ENCODE measurements at places on chromosomes 7 and 10. TPM values are rescaled to one million over a fixed set of nuclear protein-coding genes. Genes with fewer than 3 reads are reported as not detected.
A peak's percentile ranks its signal among the peaks of the same experiment; 100 is the strongest.

- no peak for DNase-seq
Observed at GRCh38 chr7:129882531-129882930, 70.2 kb downstream of the UBE2H start.

GRCh38 chr7:155762655-155763054 lies 49.6 kb downstream of the SHH start:
- DNase-seq, result no peak

DNA sequence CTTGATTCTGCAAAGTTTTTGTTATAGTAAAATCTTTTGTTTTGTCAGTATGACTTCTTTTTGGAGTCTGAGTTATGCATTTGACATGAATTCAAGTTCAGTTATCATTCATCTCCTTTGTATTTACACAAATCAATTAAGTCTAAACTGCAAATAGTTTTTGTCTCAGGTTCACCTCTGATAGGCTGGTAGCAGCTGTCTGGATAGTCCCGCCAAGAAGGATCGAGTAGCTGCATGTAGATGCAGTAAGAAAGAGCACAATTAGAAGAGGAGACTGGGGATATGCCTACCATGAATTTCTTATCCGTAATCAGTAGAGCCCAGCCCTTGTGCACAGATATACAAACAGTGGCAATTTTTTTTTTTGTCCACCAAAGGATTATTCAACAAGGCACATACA lies 392.5 kb upstream of the ETV1 start:
- DNase-seq, result no peak

GRCh38 chr7:97075928-97076327 lies 41.6 kb upstream of the SDHAF3 start:
- no peak for DNase-seq

DNA sequence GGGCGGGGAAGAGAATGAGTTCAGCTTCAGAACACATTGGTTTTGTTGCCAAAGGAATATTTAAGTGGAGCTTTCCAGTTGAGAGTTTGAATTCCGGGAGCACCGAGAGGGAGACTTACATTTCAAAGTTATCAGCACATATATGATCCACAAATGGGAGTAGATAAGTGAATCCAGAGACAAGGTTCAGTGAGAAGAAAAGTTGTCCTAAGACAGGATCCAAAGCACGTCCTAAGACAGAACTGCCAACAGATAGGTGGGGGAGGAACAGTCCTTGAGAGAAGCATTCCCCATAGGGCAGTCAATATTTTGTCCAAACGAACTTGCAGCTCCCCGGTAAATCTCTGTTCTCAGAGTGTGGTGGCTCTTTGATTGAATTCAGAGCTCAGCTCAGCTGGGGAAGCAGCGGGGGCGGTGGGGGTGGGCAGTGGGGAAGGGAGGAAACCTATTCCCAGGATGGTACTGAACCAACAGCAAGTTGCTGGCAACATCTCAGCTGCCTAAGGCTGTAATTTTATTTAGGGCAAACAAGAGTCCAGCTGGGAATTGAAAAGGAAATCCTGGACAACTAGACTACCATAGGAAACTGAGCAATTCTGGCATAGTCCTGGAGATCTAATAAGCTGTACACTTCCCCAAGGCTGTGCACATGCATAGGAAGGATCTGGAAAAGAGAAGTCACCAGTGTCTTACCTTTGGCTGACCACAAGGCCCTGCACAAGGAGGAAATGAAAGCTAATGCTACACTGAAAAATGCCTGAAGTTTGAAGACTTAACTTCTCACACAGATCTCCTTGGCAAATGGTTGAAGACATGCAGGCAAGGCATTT lies 94.2 kb upstream of the CXCL12 start:
- DNase-seq, result no peak

DNA sequence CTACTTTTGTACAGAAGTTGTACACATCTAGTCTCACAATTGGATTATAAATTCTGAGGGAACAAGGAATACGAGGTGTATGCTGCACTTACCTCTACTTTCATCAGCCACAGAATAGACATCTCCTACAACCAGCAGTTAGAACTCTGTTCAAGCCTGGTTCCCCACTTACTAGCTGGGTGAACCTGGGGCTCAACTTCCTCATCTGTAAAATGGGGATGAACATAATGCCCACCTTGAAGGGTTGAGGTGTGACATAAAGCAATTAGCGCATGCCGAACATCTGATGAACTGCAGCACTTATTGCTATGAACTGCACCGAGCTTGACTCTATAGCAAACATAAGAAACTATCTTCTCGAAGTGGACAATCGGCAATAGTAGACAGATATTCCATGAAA lies 25.3 kb downstream of the XPNPEP1 start:
- DNase-seq, result no peak

DNA sequence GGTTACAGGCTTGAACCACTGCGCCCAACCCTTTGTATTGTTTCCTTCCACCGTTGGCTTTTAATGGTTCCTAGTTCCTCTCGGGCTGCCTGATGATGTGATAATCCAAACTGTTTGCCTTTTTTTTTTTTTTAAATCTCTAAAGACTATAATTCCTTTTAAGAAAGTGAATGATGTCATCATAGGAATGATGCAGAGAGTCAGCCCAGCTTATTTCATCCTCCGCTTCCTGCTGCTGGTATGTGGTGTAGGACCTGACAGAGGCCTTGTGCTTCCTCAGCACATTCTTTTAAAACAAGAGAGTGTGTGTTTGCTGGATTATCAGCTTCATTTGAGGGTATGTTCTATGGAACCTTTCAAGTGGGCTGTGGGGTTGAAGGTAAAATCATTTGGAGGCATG lies 241.4 kb downstream of the LRMDA start:
- no peak for DNase-seq

- DNase-seq, result peak; percentile 62
Observed at GRCh38 chr10:17616403-17617030, 657 bp downstream of the HACD1 start.

- DNase-seq, result no peak
Observed at GRCh38 chr7:21486511-21486910, 56.3 kb upstream of the DNAH11 start.

DNA sequence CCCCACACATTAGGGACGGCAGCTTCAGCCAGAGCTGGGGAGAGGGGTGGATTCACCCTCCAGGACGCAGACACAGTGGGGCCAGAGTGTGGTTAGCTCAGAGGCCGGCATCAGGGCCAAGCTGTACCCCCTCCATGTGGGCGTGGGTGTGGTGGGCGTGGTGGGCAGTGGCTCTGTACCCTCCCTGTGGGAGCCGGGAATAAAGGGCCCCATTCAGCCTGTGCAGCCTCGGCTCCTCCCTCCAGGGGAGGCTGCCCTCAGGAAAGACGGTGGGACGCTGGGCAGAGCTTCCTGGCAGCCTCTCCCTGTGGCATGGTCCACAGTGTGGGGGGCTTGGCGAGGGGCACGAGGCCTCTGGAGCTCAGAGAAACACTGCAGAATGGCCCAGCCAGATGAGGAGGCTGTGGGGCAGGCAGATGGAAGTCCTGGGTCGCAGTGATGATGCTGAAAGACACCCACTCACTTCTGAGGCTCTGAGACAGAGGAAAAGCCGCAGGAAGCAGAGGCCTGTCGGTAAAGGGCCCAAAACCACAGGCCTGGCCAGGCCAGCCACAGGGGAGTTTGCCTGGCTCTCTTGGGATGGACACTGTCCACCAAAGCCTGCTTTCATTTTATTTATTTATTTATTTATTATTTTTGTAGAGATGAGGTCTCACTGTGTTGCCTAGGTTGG lies 108.0 kb downstream of the SH3PXD2A start:
- DNase-seq, result no peak

- DNase-seq, result no peak
Observed at GRCh38 chr10:117188371-117188770, 8.9 kb upstream of the KCNK18 start.

DNA sequence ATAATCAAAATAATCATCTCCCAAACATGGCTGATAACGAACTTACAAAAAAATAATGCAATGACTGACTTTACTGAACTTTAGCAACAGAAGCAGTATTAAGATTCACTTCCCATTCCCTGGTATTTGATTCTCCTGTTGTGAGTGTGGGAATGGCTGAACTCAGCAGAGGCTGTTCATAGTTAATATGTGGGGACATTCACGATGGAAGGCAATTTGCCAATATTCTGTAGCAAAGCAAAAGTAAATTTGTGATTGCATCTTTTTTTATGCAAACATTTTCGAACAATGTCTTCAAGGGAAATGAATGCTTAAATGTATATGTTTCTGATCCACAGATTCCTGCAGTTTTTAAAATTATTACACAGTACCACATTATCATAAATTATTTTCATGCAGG lies 431.7 kb upstream of the KLF6 start:
- no peak for DNase-seq

- no peak for DNase-seq
Observed at GRCh38 chr7:28858206-28858605, 99.9 kb downstream of the TRIL start.

GRCh38 chr7:12210179-12211053 lies 678 bp upstream of the TMEM106B start:
- DNase-seq, result peak; percentile 56

ADAM8 gene
- 5.4 TPM for total RNA-seq

CALN1 gene
- 0.84 TPM for total RNA-seq

SLIT1 gene
- 0.09 TPM for total RNA-seq

HKDC1 gene
- 20.0 TPM for total RNA-seq

PHYHIPL gene
- total RNA-seq, result 1.3 TPM

ATP6V1F gene
- 23.1 TPM for total RNA-seq

GBX1 gene
- total RNA-seq, result not detected

LFNG gene
- 2.9 TPM for total RNA-seq

UCN3 gene
- total RNA-seq, result not detected

TRUB1 gene
- 10.5 TPM for total RNA-seq

TRIM50 gene
- total RNA-seq, result 0.17 TPM

Measured in liver (tissue), 10 donors.